H7 (cell line): ENCODE measurements at places on chromosomes 3 and 15. TPM values are rescaled to one million over a fixed set of nuclear protein-coding genes. Genes with fewer than 3 reads are reported as not detected.

DNA sequence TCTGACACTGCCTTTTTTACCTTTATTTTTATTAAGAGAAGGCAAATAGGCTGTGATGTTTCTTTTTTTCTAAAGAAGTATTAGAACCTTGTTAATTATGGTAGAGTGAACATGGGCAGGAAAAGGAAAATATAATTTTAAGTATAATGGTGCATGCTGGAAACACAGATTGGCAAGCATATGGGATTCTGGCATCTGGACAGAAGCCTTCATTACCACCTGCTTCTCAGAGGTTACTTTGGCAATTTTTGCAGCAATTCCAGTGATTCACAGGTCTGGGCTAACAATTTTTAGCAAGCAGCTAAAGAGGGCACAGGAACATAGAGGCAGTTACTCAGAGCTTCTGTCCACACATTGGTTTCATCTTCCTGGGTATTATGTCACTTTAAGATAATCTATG, 258.3 kb downstream of the DIPK2A start:
- no peak for DNase-seq

DNA sequence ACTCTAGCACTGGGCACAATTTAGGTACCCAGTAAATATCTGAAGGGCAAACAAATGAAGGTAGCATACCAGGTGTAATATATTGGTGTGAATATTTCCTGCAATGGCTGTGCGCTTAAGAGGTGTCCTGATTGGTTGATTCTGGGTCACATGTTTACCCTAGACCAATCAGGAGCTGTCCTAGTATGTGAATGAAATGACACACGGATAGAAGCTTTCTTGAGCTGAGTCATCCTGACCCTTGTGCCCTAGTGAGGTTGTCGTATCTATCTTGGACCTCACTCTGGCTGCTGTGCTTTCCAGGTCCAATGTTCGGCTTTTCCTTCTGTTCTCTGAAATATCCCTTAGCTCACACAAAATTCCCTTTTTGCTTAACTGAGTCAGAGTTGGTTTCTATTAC, 58.1 kb upstream of the FOXP1 start:
- no peak for DNase-seq

DNA sequence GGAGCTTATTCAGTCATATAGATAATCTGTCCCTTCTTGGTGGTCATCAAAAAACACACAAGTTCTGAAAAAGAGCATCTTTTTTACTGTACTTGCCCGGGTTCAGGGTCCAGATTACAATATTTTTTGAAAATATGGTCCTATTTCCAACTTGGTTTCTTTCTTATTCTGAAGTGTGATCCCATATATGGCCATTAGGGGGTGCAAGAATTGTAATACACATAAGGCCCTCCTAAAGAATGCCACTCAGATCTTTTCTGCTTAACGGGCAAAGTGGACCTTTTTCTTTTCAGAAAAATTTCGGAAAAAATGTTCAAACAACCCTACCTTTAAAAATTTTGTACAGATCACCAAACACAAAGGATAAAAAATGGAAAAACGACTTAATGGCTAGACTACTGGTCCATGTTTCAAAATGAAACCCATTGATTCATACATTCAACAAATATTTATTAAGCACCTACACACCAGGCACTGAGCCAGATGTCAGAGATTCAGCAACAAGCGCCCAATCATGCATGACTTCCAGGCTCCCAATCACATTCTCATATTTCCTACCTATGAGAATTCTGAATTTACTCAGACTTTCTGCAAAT, 102.0 kb upstream of the MYRIP start:
- DNase-seq: peak; percentile 15

DNA sequence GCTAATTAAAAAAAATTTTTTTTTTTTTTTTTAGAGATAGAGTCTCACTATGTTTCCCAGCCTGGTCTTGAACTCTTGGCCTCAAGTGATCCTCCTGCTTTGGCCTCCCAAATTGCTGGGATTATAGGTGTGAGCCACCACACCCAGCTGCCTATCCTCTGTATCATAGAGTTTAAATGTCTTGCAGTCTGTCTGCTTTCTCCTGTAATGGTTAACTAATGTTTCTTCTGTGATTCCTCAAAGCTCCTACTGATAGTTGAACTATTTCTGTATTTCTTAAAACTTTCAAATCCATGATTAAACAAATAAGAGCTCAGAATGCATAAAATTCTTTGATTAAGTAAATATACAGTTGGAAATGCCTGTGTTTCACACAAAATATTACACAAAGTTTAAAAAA, 115.4 kb upstream of the TPM1 start:
- DNase-seq: no peak

- no peak for DNase-seq
Observed at GRCh38 chr3:107356706-107357105, 20.5 kb upstream of the CCDC54 start.

GRCh38 chr3:150407808-150408220, 284 bp upstream of the TSC22D2 start:
- peak; percentile 90 for DNase-seq

GRCh38 chr3:79162653-79163052, 605.1 kb downstream of the ROBO1 start:
- DNase-seq: no peak

- DNase-seq: no peak
Observed at GRCh38 chr15:47844437-47844836, 127.1 kb downstream of the SEMA6D start.

DNA sequence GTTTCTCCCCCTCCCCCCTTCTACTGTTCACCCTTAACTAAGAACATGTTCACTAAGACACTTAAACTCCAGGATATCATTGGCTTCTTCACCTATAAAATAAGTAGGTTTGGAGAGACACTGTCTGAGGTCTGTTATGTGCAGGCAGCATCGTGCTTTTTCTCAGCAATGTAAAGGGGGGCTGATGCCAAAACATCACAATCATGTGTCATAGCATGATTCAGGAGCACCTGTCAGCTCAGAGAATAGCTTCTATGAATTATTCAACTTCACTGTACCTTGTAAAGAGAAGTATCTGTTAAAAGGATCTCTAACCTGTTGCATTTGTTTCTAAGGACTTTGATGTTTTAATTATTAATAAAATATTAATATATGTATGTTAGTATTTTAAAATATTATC, 211.4 kb upstream of the EPHA3 start:
- DNase-seq: no peak

DNA sequence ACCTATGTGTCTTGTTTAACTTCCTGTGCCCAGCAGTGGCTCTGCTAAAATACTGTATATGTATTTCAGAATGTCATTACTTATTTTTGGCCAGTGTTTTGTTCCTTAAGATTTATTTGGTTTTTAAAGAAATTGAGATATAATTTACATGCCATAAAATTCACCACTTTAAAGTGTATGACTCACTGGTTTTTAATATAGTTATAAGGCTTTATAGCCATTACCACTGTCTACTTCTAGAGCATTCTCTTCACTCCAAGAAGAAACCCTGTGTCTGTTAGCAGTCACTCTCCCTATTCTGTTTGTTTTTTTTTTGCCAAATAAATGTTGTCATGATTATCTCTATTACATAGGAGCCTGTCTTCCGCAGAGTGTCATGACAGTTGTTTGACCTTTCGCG, 25.8 kb downstream of the PPM1L start:
- no peak for DNase-seq

- no peak for DNase-seq
Observed at GRCh38 chr3:156037356-156037755, 83.0 kb upstream of the KCNAB1 start.

- no peak for DNase-seq
Observed at GRCh38 chr15:77774350-77774749, 141.6 kb upstream of the LINGO1 start.

GRCh38 chr3:123092243-123092642, 25.4 kb downstream of the PDIA5 start:
- no peak for DNase-seq

DNA sequence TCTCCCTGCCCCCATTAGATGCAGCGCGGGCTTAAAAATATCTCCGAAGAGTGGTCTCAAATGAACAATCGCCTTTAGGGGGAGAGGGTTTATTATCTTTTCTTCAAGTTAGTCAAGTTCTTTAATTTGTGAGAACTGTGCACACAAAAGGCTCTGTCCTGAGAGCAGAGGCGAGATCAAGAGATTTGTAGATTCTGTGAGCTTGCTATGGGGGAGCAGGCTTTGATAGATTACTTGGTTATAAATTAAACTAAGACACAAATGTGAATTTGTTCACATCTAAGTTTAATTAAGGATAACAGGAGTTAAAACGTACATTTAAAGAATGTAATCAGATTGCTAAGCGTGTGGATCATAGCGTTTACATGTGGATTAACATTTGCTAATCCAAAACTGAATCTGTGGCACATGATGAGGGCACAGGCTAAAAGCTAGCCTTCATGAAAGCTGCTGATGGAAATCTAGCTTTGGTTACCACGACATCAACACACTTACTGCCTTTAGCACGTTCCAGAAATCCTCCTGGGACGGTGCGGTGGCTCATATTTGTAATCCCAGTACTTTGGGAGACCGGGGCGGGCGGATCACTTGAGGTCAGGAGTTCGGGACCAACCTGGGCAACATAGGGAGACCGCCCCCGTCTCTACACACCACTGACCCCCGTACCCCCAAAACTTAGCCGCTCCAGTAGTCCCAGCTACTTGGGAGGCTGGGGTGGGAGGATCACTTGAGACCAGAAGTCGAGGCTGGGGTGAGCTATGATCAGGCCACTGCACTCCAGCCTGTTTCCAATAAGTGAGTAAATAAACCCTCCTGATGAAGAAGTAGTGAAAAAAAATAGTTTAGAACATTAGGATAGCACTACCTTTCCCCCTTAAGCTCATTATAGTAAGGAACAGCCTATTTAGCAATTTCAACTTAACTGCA, 1.0 kb upstream of the PRTG start:
- peak; percentile 23 for DNase-seq

- no peak for DNase-seq
Observed at GRCh38 chr3:118781839-118782238, 252.8 kb downstream of the IGSF11 start.

DNA sequence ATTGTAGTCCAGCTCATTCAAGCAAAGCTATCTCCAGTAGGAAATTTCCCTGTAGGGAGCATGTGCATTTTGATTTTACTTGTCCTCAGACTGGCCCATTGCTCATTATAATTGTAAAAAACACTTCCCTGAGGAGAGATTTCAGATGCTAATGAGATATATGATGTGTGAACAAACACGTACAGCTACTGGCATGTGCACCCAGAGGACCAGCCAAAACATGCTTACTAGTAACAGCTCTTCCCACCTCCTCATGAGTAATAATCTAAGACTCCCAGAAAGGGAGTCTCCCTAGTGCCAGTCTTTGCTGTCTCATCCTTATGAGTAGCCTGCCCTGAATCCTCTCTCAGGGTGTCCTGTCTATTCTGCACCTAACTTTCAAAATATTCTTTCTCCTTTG, 43.4 kb downstream of the FBXO22 start:
- no peak for DNase-seq

DNA sequence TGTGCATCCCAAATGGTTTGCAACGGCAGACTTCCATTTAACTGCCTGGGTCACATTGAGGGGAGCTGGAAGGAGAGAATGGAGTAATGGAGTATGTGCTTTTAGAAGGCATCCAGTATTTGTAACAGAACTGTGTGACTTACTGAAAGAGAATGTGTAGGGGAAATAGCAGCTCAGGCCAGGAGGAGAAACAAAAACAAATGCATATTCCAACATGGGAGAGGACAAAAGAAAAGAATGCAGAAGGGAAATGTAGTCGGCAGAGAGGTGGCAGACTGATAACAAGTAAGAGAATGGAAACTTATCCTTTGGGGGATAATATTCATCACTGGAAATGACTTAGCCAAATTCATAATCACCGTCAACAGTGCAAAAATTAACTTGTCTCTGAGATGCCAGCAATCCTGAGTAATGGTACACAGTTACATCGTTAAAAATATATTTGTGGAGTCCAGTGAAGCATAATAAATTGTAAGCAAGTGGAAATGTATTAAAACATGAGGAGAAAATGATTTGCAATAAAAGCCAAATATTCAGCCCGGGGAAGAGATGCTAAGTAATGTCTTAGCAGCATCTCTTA, 294.9 kb upstream of the SGO1 start:
- peak; percentile 3 for DNase-seq

DNA sequence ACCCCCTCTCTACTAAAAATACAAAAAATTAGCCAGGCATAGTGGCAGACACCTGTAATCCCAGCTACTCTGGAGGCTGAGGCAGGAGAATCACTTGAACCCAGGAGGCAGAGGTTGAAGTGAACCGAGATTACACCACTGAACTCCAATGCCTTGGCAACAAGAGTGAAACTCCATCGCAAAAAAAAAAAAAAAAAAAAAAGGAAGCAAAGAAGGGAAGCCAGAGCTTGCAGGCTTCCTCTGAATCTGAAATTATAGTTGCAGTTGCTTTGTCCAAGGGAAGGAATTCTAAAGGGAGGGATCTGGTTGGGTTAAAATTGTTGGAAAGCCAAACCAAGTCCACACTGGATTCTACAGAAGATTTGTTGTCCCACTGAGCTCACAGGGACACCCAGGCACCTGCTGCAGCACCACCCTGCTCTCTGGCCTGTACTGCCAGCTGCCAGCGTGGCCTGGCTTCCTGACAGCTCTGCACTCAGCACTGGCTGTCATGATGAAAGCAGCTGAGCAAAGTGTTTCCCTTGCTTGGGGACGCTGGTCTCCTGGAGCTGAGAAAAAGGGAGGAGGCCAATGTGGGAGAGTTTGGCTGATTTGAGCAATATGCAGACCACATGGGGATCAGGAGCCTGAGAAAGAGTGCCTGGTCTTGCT, 88.8 kb upstream of the HES1 start:
- no peak for DNase-seq

DNA sequence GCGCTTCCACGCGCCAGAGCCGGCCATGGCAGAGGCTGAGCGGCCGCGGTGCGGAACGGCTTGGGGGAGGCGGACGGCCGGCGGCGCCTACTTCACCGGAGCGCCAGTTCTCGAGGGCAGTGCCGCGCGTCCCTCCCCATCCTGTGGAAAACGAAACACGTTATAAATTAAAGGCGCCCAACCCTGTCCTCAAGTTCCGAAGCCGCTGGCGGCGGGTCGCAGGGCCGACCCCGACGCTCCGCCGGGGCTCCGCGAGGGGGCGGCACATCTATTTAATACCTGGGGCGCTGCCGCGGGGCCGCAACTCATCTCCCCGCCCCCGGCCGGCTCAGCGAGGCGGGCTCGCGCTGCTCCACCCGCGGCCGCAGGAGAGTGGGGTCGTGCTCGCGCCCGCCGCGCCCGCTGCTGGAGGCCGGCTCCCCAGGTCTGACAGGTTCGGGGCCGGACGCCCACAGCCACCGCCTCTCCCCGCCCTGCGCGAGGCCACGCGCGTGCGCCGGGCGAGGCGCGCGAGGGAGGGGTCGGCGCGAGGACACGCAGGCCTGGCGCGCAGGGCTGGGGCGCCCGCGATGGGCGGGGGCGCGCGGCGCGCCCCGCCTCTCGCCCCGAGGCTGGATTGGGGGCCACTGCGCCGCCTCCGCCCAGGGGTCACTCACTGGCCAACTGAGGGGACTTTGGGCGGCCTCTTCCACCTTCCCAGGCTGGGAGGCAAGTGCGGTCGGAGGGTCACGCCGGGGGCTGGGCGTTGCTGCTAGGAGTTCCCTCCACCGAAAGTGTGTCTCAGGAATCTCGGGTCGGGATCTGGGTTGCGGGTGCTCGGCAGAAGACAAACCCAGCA, at the start of gene SLC30A4:
Gene SLC30A4 (minus strand): TSS at position 428 of the 838 bp plus-strand sequence. CDS start 401 bp downstream, at position 27.
- DNase-seq: peak; percentile 88

- no peak for DNase-seq
Observed at GRCh38 chr3:100783619-100784018, 74.3 kb downstream of the TFG start.

- DNase-seq: no peak
Observed at GRCh38 chr3:59163953-59164352, 114.1 kb upstream of the CFAP20DC start.

- DNase-seq: no peak
Observed at GRCh38 chr15:56806148-56806536, 72.8 kb upstream of the ZNF280D start.

CTXN2 gene
- total RNA-seq: 0.07 TPM in 1 of 2 replicates, not detected in the other

DPPA4 gene
- 546 and 887 TPM in 2 replicates for total RNA-seq

EPHB3 gene
- 8.4 and 11.1 TPM in 2 replicates for total RNA-seq

VGLL3 gene
- total RNA-seq: 1.5 and 1.8 TPM in 2 replicates

EFHB gene
- total RNA-seq: 0.17 and 0.22 TPM in 2 replicates

LRRC2 gene
- 3.3 and 3.9 TPM in 2 replicates for total RNA-seq
